ENCODE measurements at places on chromosomes 1 and 21.

DNA sequence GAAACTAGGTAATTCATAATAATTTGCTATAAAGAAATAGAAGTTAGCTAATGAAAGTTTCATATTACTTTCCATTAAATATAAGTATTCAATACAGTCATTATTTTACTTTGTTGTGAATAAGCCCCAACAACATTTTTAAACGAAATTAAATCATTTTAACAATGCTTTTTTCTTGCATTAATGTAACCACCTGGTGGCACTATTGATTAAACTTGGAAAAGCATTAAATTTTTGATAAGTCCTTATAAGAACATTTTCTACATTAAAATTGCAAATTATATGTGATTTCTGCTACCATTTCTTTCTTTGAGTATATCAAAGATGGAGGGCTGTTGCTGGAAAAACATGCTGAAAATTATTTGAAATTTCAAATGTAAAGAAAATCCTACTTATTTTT, 918.8 kb upstream of the TMPRSS15 start:
- H3K4me3 ChIP-seq, result no peak overlapping the region
- DNase-seq, result no peak
- no peak overlapping the region for H3K27ac ChIP-seq
- H3K27me3 ChIP-seq, result no peaks in the 10 kb centered on the region
- H3K4me1 ChIP-seq, result no peaks in the 10 kb centered on the region

- peaks cover 6% of the 10 kb centered on the region for H3K4me1 ChIP-seq
- DNase-seq, result no peak
- H3K27me3 ChIP-seq, result no peaks in the 10 kb centered on the region
- H3K4me3 ChIP-seq, result no peak overlapping the region
- no peaks in the 10 kb centered on the region for H3K36me3 ChIP-seq
- no peak overlapping the region for H3K27ac ChIP-seq
These were observed 86.6 kb downstream of the SLC25A24 start for GRCh38 chr1:108113496-108113895.

- no peak for DNase-seq
- no peak overlapping the region for H3K27ac ChIP-seq
- no peaks in the 10 kb centered on the region for H3K36me3 ChIP-seq
- no peak overlapping the region for H3K4me3 ChIP-seq
- peaks cover 17% of the 10 kb centered on the region for H3K4me1 ChIP-seq
These were observed 26.5 kb downstream of the GPR137B start for GRCh38 chr1:236168716-236169429.

DNA sequence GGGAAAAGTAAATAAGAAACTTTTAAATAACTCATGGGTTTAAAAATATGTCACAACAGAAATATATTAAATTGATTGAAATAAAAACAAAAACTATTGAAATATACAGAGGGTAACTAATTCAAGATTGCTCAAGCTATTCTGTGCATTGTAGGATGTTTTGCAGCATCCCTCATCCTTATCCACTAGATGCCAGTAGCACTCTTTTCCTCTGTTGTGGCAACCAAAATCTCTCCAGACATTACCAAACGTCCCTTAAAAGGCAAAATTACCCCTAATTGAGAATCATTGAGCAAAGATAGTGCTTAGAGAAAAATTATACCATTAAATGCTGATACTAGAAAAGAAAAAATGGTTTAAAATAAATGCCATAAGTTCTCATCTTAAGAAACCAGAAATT, 682.6 kb downstream of the RWDD3 start:
- no peaks in the 10 kb centered on the region for H3K27me3 ChIP-seq
- H3K4me3 ChIP-seq, result no peak overlapping the region
- no peak overlapping the region for H3K27ac ChIP-seq
- H3K4me1 ChIP-seq, result no peaks in the 10 kb centered on the region
- H3K36me3 ChIP-seq, result no peaks in the 10 kb centered on the region

DNA sequence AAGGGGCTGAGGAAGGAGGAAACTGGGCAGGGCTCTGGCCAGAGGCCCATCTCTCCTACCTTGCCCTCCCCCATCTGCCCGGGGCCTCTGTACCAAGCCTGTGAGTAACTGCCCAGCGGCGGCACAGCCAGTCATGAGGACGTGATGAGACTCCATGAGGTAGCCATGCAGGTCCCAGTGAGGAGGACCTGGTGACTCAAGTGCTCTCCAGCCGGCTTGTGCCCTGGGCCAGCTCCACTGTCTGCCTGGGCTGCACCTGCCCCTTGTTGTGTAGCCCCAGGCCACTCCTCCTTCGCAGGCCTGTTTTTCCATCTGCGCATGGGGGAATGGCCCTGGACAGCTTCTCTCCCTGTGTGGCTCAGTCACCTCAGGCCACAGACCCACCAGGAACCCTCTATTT, 42.0 kb upstream of the PADI1 start:
- H3K36me3 ChIP-seq, result no peaks in the 10 kb centered on the region
- no peak overlapping the region for H3K4me3 ChIP-seq
- H3K27me3 ChIP-seq, result no peaks in the 10 kb centered on the region
- H3K4me1 ChIP-seq, result no peaks in the 10 kb centered on the region
- no peak for DNase-seq

GRCh38 chr1:247430434-247430833, 14.5 kb downstream of the NLRP3 start:
- no peaks in the 10 kb centered on the region for H3K27me3 ChIP-seq
- H3K27ac ChIP-seq, result no peak overlapping the region
- no peak overlapping the region for H3K4me3 ChIP-seq
- DNase-seq, result no peak
- H3K36me3 ChIP-seq, result no peaks in the 10 kb centered on the region

Data from right atrium auricular region (tissue), 2 donors.